Right lobe of liver (tissue), 6 donors: ENCODE measurements at places on chromosomes 11 and 22. TPM values are rescaled to one million over a fixed set of nuclear protein-coding genes. Genes with fewer than 3 reads are reported as not detected.

GRCh38 chr11:114232400-114233059 is 63.7 kb upstream of the NNMT start:
- no peak for DNase-seq

DNA sequence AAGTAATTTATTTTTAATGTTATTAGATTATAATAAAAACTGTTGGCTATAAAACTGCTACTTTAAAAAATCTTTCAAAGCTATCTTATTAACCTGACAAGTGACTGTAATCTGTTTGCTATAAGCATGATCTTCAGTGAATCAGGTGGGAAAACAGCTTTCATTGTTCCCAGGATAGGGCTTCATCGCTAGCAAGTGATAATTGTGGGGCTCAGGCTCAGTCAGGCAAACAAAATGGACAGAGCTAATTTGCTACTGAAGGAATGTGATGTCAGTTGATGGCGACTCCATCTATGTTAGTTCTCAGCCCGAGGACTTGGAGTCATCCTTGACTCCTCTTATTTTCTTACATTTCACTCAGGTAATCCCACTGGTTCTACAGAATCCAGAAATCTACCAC is 125.0 kb downstream of the RASSF10 start:
- no peak for DNase-seq

GRCh38 chr22:45832180-45832579 is 144.8 kb downstream of the WNT7B start:
- DNase-seq, result no peak

GRCh38 chr22:29706486-29706885 is 13.3 kb upstream of the CABP7 start:
- no peak for DNase-seq

- DNase-seq, result no peak
Measured at GRCh38 chr22:35660291-35661127, 12.3 kb downstream of the APOL6 start.

DNA sequence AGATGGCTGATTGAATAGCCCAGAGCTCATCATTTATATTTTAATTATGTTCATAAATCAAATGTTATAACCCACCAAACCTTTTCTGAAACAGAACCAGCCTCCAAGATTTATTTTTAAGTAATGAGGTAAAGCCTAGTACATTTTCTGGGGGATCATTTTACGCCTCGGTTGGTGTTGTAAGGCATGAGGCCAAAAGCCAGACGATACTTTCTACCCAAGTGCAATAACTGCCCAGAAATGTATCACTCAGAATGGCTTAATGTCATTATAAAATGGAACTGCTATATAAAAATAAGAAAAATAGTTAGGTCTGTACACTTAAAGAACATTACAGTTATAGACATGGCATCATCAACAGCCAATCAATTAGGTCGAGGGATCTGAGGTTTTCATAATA is 283.3 kb downstream of the CADM1 start:
- no peak for DNase-seq

DNA sequence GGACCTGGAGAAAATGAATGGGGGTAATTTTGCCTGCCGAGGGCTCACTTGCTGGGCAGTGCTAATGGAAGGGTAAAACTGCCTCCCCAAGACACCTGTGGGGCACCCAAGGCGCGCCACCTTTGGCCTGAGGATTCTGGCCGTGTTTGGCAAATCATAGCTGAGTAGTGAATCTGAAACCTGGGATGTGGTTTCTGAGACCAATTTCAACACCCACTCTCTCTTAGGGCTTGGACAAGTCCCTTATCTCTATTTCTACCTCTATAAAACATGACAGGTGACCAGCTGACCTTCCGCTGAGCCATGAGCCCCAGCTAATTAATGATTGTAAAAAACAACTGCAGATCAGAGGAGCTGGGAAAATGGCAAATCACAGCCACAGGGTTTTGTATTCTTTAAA is 1.5 kb upstream of the PACSIN3 start:
- DNase-seq, result no peak

GRCh38 chr11:72394416-72394815 is 39.9 kb downstream of the CLPB start:
- no peak for DNase-seq

DNA sequence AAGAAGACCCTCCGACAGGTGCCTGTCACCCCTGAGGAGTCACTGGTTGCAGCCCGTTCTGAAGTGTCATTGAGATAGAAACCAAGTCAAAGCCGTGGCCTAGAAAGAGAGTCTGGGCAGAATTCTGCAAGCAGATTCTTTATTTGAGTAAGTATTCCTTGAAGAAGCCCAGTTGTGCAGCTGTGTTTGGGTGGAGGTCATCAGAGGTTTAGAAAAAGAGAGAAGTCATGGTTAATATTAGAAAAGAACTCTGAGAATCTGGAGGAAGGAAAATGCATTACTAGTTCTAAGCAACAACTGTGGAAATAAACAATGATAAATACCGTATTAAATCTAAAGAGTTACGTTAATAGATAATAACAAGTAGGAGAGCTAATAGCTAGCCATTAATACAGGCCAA is 118.8 kb upstream of the KIRREL3 start:
- no peak for DNase-seq

DNA sequence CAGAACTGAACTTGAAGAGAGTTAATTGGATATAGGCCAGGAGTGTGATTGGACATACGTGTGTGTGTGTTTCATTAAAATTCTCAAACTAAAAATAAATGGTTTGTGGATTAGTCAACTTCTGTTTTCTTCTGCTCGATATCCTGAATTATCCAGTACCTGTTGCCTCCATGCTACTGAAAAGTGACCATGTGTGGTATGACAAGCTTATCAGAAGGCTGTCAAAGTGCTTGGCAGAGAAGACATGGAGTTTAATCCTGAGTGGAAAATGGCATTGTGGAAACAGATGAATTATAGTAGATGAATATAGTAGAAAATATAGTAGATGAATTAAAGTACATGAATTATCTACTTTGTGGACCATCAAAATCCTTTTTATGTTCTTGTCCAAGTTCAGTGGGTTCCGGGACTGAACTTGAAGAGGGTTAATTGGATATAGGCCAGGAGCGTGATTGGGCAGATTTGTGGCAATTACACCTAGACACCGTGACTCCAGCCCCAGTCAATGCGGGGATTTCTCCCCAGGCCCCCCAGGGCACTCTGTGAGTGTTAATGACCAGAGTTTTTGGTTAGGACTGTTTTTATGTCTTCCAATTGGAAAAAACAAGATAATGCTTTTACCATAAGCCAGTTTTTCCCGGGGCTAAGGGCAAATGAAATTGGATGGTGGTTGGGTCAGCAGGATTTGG is 30.1 kb downstream of the GRAMD1B start:
- DNase-seq, result no peak

DNA sequence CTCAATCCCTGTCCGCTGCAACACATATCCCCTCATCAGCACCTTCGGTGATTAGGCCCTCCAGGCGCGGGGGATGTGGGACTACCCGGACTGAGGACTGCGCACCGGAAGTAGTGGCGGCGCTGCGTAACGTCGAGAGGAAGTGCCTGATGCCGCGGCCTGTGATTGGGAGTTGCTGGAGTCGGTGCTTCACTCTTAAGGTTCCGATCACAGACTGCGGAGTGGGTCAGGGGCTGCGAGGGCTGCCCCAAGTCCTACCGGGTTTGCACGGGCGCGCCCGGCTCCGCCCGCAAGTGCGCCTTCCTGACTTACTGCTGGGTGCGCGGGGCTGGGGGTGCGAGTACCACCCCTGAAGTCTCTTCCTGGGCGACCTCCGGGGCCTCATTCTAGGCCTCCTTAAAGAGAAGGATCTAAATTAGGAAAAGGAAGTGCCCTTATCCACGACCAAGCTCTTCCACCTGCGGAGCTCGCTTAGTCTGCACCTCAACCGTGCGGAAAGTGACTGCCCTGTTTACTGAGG is at the start of gene ALKBH3:
Gene ALKBH3 (plus strand): TSS at position 192 of the 520 bp plus-strand sequence. CDS start 1,822 bp downstream, outside the sequence.
- DNase-seq, result peak; percentile 93

DNA sequence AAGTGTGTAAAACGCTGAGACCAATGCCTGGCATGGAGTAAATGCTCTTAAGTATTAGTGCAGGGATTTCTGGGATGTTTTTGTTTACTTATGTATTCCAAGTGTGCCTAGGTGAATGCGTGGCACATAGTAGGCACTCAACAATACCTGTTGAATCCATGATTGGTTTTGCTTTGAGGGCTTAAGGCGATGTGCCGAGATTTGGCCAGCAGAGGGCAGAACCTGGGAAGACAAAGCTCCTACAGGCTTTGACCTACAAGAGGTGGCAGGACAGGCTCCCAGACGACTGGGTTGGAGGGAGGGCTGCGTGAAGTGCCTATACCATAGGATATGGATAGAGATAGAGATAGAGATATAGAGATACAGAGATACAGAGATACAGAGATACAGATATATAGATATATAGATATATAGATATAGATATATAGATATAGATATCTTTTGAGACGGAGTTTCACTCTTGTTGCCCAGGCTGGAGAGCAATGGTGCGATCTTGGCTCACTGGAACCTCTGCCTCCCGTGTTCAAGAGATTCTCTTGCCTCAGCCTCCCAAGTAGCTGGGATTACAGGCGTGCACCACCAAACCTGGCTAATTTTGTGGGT is 13.9 kb downstream of the KCNE3 start:
- DNase-seq, result peak; percentile 72

DNA sequence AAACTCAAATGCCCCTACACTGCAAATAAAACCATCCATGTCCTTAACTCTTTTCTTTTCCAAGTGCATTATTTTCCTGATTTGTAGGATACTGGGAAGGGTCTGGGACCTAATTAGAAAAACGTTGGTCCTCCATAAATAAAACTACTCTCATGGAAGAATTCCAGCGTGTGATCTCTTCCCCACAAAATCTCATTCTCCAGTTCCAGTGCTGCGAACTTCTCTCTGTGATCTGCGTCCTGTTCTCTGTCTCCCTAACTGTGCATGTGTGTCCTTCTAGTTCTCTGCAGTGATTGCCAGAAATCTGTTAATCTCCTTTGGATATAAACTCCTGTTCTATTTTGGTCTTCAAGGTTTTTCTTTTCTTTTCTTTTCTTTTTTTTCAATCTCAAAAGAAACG is 148.1 kb downstream of the BBOX1 start:
- DNase-seq, result no peak

The POTEH gene
- total RNA-seq, result not detected

The LRRN4CL gene
- total RNA-seq, result not detected

The SYNGR1 gene
- total RNA-seq, result 3.2 TPM

The UBE4A gene
- total RNA-seq, result 29.3 TPM

The SCGB1A1 gene
- not detected for total RNA-seq

The PHF21A gene
- total RNA-seq, result 10.1 TPM
